AG09309 (cell line): ENCODE measurements at places on chromosomes 11 and 22.

GRCh38 chr22:23063539-23064380 lies 6.6 kb upstream of the GNAZ start:
- DNase-seq: no peak

GRCh38 chr11:117717485-117718314 lies 79.3 kb downstream of the DSCAML1 start:
- DNase-seq: no peak

- DNase-seq: no peak
Observed at GRCh38 chr11:64759131-64759721, 548 bp downstream of the PYGM start.

- no peak for DNase-seq
Observed at GRCh38 chr11:41612415-41612814, 153.0 kb upstream of the LRRC4C start.

DNA sequence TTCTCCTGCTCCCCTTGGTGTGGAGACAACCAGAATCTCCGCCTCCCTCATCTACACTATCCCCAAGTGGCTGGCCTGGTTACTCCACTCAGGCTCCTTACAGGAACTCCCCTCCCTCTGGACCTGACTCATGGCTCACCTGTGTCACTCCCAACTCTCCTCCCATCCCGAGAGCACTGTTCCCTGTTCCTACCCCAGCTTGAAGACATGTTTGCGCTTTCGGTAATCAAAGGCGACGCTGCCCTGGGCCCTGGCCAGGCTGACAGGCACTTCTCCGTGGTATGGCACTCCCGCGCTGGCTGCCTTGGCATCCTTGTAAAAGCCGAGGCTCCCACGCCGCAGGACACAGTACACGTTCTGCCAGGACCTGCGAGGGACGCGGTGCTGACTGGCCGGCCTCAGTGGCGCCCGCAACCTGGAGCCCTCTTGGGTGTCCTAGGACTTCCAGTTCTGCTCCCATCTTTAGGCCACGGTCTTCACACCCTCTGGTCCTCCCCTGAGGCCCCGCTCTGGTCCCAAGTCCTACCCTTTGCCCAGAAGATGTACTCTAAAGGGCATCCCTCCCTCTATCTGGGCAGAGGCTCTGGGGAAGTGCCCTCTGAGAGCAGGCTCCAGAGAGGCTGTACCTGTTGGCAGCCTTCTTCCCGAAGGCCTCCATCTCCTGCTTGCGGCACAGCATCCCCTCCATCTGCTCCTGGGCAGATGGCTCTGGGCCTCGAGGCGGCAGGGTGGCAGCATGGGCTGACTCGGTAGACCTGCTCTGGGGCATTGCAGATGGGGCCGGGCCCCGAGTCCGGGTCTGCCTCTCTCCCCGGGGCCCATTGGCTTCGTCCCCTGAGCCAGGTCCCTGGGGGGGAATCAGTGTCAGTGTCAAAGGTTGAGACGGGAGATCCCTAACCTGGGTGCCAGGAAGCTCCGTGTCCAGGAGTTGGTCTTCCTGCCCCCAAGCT lies 9.4 kb upstream of the RBM4B start:
- no peak for DNase-seq

- DNase-seq: no peak
Observed at GRCh38 chr22:26401726-26402125, 27.3 kb upstream of the ASPHD2 start.

- DNase-seq: no peak
Observed at GRCh38 chr22:38122616-38123015, 12.1 kb upstream of the BAIAP2L2 start.

GRCh38 chr11:118000067-118000849 lies 14.1 kb downstream of the IL10RA start:
- DNase-seq: no peak

GRCh38 chr11:115169251-115169650 lies 335.0 kb downstream of the CADM1 start:
- no peak for DNase-seq

GRCh38 chr11:76131142-76131541 lies 75.2 kb downstream of the WNT11 start:
- DNase-seq: no peak

- DNase-seq: no peak
Observed at GRCh38 chr11:27627979-27628378, 72.3 kb downstream of the BDNF start.

DNA sequence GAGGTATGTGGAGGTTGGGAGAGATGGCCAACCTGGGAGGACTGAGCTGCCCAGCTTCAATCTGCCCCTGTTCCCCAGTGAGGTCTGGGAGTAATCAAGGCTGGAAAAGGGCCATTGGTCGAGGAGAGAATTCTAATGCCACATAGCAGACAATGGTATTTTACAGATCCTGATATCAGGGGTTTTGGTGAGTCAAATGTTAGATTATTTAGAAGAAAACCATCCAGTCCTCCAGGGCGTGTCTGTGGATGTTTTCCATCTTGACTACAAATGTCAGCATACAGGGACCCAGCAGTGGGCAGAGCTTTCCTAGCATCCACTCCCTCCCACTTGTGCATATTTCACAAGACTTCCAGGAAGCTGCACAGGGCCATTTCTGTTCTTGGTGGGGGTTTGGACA lies 107.9 kb downstream of the SCN3B start:
- DNase-seq: peak; percentile 83

DNA sequence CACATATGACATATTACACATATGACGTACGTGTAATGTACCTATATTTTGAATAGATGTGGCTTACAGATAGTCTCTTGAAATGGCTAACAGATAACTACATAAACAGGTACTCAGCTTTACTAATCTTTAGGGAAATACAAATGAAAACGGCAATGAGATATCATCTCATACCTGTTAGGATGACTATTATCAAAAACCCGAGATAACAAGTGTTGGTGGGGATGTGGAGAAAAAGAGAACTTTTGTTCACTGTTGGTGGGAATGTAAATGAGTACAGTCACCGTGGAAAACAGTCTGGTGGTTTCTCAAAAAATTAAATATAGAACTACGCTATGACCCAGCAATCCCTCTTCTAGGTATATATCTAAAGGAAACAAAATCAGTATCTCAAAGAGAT lies 247.6 kb downstream of the ETS1 start:
- DNase-seq: no peak

DNA sequence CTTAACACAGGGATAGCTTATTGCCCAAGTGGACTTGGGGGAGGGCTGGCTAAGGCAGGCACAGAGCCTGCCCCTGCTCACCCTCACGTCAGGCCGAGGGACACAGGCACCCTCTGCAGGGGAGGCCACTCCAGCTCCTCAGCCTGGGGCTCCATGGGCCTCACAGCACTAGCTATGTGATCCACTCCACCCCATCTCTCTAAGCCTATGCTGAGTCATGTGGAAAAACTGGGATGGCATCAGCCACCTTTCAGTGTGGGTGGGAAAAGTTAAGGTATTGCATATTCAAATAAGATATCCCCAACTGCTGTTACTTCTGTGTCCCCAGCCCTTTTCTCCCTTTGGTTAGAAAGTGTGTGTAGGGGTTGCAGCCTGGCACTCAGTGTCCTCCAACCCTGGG lies 22.3 kb downstream of the RANGAP1 start:
- DNase-seq: no peak

- DNase-seq: no peak
Observed at GRCh38 chr22:30605449-30606110, 1.4 kb upstream of the TCN2 start.

DNA sequence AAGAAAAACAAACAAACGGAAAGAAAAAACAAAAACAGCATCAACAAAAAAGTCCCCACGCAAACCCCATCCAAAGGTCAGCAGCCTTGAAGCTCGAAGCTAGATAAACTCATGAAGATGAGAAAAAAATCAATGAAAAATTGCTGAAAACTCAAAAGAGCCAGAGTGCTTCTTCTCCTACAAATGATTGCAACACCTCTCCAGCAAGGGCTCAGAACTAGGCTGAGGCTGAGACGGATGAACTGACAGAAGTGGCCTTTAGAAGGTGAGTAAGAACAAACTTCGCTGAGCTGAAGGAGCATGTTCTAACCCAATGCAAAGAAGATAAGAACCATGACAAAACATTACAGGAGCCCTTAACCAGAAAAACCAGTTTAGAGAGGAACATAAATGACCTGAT lies 18.4 kb upstream of the FTH1 start:
- no peak for DNase-seq

GRCh38 chr11:125141686-125142535 lies 22.6 kb upstream of the PKNOX2 start:
- DNase-seq: no peak

DNA sequence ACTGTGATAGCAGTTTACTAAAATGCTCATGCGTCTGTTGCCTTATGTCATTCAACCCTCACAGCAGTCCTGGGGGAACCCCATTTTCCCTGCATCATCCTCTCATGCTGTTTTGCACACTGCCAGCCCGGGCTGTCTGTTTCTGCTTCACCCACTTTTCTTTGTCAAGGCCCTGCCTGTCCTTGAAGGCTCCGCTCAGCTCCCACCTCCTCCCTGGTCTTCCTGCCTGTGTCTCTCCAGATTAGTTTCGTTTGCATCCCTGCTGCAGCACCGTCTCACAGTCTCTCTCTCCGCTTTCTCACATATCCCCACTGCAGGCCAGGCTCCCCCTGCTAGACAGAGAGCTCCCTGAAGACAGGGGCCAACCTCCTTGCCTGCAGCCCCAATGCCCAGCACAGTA lies 29.9 kb downstream of the SERPINH1 start:
- DNase-seq: no peak

- DNase-seq: no peak
Observed at GRCh38 chr11:6670202-6670830, 12.8 kb downstream of the MRPL17 start.

- DNase-seq: no peak
Observed at GRCh38 chr11:42410251-42410955, 901.4 kb upstream of the API5 start.

DNA sequence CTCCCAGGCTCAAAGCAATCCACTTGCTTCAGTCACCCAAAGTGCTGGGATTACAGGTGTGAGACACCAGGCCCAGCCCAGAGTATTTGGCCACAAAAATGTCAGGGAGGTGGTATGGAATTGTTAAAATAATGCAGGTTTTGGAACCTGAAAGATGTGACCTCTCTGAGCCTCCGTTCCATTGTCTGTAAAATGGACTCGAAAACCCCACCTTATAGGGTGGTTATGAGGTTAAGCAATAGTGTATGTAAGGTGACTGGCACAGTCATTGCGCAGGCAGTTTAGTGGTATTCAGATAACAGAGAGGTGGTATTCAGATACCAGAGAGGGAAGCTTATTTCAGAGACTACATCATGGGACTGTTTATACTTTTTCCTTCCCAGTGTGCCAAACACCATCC lies 52.5 kb upstream of the PRSS23 start:
- no peak for DNase-seq

DNA sequence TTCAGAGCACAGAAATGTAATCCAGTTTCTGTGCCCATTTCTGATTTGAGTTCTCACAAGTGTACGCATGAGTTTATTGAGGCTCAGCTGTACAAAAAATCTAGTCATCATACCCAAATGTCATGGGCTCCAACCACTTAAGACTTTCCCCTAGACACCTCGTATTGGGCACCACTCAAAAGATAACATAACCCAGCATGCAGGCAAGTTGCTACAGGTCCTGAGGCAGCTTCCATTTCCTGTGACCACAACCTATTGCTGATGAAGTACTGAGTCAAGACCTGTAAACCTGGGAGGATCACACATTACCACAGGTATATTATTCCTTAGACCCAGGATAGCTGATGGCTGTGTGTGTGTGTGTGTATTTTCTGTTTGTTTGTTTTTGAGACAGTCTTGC lies 95.2 kb downstream of the MRTFA start:
- DNase-seq: no peak

GRCh38 chr11:115676768-115677167 lies 172.6 kb upstream of the CADM1 start:
- DNase-seq: peak; percentile 39

DNA sequence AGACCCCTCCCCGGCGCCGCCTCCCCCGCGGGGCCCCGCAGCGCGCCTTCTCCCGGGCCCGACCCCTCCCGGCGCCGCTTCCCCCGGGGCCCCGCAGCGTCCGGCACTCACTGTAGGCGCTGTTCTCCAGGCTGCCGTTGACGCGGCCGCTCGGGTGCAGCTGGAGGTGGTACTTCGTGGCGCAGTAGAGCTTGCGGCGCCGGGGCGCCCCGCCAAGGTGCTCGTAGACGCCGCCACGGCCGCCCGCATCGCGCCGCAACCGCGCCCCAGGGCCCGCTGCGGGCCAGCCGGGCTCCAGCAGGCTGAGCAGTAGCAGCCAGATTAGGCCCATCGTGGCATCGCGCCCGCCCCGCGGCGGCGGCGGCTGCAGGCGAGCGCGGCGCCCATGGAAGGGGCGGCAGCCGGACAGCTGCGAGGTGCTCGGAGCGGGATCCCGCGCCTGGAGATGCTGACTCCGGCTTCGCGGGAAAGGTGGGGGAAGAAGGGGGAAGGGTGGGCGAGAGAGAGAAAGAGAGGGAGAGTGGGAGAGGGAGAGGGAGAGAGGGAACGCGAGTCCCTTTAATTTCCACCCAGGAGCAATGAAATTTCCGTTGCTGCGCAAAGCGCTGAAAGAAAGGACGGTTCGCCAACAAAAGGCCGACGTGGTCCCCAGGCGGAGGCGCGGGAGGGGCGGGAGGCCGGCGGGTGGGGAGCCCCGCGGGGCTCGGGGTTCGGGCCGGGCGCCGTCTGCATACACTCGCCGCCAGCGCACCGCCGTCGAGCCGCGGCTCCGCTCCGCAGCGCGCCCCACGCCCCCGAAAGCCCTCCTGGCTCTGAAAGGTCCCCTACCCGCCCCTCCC lies at the start of gene FGF3:
FGF3 (minus strand) TSS at position 814 of the 839 bp plus-strand sequence; CDS start at position 331, 483 bp downstream.
- no peak for DNase-seq

GRCh38 chr11:65891219-65892136 lies 1.0 kb downstream of the CCDC85B start:
- DNase-seq: no peak

- DNase-seq: no peak
Observed at GRCh38 chr22:19641983-19642451, 72.3 kb upstream of the SEPTIN5 start.

DNA sequence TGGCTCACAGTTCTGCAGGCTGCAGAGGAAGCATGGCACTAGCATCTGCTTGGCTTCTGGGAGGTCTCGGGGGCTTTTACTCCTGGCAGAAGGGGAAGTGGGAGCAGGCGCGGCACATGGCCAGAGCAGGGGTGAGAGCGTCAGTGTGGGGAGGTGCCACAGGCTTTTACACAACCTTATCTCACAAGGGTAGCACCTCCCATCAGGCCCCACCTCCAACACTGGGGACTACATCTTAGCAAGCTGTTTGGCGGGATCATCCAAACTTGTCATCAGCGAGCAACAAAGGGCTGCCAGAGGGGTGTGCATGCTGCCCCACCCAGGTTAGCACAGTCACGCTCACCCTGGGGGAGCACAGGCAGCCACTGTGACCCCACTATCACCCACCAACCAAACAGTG lies 18.9 kb upstream of the YPEL1 start:
- DNase-seq: no peak

DNA sequence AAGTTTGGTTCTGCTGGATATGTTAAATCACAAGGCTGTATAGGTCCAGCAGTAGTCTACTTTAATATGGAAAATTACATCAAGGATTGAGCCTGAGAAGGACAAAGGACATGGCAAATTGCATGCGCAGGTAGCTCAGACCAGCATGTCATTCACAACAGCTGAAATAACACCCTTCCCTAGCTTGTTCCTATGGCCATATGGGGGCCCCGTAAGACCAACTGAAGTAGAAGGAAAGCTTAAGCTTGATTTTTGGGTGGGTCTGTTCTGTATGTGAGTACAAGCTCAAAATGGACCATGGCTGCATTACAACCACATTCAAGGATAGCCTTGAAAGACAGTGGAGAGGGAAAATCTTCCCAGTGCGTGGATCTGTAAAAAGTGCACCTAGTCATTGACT lies 20.6 kb upstream of the PDE3B start:
- no peak for DNase-seq

- DNase-seq: no peak
Observed at GRCh38 chr11:6433998-6434660, 6.7 kb downstream of the HPX start.

GRCh38 chr22:39349506-39349966 lies 255 bp upstream of the SYNGR1 start:
- DNase-seq: no peak
